ENCODE measurements at places on chromosomes 1 and 21. TPM values are rescaled to one million over a fixed set of nuclear protein-coding genes. Genes with fewer than 3 reads are reported as not detected.

Gene RGSL1
- total RNA-seq = not detected

Gene TEDDM1
- not detected for total RNA-seq

Gene GJB4
- total RNA-seq = not detected

Gene FMN2
- not detected for total RNA-seq

Gene DPT
- total RNA-seq = not detected

Gene PIK3R3
- 1.6 TPM for total RNA-seq

Gene ILDR2
- 3.8 TPM for total RNA-seq

Gene TCHH
- total RNA-seq = not detected

GRCh38 chr1:201288765-201289164, 5.5 kb downstream of the PKP1 start:
- no peak for DNase-seq

GRCh38 chr1:44531785-44532566, 126.9 kb downstream of the RNF220 start:
- DNase-seq = no peak

DNA sequence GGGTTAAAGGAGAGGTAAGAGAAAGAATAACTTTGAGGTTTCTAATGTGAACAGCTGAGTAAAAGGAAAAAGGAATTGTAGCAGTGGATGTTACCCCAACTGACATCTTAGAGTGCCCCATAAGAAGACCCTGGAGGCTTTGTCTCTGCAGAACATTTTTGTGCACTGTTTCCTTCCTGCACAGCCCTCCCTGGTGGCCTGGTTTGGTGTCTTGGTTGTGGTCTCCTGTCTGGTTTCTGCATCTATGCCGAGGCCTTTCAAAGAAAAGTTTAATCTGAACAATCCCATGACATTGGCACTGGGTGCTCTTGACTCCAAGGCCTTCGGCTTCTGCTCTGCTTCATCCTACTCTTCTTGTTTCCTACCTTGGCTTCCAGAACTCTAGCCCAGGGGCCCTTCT, 57.8 kb downstream of the RHOU start:
- no peak for DNase-seq

- DNase-seq = no peak
These were observed 18.6 kb downstream of the MKNK1 start for GRCh38 chr1:46585312-46585938.

DNA sequence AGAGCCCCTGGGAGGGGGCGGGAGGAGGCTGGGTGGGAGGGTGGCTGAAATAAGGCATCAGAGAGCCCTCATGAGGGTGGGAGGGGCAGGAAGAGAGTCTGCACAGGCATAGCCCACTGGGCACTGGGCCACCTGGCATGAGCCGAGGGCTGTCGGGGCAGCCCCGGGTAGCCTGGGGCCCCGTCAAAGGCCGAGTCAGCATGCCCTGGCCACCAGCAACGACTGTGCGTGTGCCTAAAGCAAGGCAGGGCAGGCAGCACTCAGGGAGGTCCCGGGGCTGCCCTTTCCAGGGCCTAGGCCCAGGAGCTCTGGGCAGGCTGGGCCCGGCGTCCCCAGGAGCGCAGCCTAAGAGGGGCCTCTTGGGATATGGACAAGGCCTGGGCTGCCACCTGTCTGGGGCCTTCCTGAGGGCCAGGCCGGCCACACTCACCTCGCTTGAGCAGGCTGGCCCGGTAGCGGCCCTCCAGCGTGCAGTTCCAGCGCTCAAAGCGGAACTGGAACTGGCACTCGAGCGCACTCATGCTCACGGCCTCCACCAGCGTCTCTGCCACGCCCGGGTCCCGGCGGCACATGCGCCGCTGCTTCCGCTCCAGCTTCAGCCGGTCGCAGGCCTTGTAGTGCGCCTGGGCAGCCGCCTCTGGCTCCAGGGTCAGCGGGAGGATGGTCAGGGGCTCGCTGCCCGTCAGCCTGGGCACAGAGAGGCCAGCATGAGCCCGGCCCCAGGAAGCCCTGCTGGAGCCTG, 22.7 kb downstream of the WNT9A start:
- no peak for DNase-seq

DNA sequence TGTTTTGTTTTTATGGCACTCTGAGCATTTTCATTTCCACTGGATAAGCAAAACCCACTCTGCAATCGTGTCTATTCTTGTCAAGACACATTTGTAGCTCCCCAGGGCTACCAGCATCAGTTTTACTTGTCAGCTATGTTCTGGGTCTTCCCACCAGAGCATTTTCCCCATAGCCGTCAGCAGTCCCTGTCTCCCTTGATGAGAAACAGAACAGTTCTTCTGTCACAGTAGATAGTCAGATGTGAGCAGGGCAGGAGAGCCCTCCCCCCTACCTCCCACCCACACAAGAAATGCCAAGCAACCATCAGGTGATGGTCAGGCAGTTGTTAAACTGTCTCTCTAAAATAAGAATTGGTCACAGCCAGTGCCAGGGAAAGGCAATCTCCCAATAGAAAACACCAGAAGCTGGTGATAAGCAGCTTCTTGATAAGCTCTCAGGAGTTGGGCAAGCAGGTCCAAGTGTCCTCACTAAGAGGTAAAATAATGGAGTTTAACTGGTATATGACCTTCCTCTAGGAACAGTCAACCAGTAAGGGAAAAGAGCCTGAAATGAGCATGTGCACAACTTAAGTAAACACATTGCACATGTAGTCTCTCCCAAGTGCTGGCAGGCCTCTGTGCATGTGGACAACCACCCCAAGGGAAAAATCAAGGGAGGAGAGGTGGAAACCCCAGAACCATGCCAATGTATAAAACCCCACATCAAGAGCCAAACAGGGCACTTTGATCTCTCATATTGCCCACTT, 208.2 kb downstream of the S1PR1 start:
- no peak for DNase-seq

- DNase-seq = no peak
These were observed 682.9 kb upstream of the PTBP2 start for GRCh38 chr1:96038636-96039035.

DNA sequence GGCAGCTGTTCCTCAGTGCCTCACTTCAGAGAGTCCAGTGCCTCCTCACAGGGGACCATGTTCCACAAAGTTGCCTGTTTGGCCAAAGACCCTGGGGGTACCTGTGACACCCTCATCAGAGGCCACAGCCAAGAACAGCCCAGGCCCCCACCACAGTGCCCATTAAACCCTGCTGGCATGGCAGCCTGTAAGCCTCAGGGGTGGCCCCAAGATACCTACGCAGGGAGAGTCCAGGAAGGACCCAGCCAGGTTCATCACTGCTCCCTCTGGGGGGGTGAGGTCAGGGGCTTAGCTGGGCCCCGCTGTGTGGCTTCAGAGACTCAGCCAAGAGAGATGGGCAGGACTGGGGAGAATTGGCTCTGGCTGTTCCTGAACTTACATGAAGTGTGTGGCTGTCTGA, 19.1 kb upstream of the PRDM16 start:
- no peak for DNase-seq

DNA sequence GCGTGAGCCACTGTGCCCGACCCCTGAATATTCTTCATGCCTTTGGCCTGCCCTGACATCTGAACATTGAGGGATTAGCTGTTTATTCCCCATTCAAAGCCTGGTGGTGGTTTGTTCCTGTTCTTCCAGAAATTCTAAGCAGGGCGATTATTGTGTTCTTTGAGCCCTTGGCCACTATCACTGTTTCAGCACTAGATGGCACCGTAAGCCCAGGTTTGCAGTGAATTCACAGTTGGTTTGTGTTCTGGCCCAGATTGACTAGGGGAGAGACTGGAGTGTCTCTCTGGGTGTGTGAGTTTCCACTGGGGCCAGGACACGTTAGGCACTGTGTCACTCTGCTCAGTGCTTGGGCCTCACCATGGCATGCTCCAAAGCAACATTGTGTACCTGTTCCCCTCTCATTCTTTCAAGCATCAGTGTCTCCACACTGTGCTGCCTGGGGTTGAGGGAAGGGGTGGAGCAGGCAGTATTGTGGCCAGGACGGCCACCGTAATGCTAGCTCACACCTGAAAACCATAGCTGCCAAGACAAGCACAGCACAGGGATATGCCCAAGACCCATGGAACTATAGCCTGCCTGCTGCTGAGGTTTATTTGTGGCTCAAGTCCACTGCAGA, 52.7 kb downstream of the PKN2 start:
- DNase-seq = no peak

DNA sequence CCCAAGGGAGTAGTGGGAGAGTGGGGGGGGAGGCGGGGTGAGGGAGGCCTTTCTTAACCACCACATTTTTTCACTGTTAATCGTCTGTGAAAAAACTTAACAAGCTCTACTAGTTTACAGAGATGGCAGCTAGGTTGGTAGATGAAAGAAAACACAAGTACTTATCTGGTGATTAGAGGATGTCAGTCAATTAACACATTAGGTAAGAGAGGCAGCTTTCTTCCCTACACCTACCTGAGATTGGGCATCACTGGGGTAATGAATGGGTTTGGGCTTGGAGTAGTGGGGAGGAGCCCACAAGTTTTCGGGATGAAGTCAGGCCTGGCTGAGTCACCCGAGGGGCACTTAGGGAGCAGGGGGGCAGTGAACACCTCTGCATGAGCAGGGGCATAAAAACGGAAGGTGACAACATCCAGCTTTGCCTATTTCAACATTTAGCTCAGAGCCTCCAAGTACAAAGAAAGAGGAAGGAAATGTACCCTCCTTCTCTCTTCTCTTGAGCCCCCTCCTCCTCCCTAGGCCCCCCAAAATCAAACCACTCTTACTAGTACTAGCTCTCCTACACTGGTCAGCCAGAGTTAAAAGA, 2.5 kb downstream of the LBR start:
- no peak for DNase-seq

DNA sequence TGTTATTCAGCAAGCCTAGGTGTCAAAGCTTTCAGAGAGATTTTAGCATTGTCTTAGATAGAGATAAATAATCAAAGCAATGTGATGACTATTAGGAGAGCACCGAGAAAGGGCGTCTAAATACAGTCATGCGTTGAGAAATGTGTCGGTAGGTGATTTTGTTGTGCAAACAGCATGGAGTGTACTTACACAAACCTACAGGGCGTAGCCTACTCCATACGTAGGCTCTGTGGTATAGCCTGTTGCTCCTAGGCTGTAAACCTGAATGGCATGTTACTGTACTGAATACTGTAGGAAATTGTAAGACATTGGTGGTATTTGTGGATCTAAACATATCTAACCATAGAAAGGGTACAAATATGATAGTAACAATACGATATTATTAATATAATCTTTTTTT, 31.8 kb downstream of the KIF1B start:
- no peak for DNase-seq

DNA sequence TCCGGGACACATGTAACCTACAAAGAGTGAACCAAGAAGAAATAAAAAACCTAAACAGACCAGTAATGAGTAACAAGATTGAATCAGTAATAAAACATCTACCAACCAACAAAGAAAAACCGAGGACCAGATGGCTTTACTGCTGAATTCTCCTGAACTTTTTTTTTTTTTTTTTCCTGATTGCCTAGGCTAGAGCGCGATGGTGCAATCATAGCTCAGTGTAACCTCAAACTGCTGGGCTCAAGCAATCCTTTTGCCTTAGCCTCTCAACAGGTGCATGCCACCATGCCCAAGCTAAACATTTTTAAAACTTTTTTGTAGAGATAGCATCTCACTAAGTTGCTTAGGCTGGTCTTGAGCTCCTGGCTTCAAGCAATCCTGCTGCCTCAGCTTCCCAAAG, 11.2 kb upstream of the FGGY start:
- DNase-seq = no peak

- no peak for DNase-seq
These were observed 56.9 kb downstream of the ENAH start for GRCh38 chr1:225595974-225596551.

- DNase-seq = no peak
These were observed 995 bp downstream of the VASH2 start for GRCh38 chr1:212951126-212951946.

DNA sequence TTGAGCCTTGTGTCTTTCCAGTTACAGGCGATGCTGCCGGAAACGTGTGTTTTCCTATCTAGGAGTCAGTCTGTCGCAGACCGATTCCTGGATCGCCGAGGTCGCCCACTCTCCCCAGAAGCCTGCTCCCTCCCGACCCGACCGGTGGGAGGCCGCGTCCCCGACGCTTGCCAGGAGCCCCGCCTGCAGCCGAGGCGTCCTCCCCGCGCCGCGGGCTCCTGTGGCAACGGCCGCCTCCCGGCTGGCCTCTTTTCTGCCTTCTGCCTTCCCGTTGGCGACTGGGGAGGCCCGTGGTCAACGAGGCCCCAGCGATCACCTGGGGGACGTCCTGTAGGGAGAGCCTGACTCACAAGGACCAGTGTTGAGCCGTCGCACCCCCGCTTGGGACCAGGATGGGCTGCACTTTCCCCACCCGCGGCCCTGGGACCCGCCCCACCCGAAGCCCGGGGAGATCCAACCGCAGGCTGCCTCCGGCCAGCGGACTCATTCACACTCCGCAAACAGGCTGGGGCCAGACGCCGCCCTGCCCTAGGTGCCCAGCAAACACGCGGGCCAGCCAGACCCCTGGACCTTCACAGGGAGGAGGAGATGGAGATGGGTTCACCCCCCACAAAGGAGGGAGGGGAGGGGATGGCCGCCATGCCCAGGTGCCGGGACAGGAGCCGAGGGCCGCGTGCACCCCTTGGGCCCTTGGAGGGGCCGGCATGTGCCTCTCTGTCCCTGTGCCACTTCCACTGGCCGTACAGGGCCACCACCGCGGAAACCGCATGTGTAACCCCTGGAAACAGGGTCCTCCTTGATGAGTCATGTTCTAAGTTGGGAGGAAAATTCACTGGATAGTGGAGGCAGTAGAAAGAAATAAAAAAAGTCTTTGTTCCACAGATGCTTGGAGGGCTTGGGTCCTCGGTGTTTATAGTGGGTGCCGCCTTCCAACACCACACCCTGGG, 7.2 kb upstream of the COL6A1 start:
- peak; percentile 14 for DNase-seq

- no peak for DNase-seq
These were observed 124.2 kb downstream of the MRPS6 start for GRCh38 chr21:34197561-34197960.

DNA sequence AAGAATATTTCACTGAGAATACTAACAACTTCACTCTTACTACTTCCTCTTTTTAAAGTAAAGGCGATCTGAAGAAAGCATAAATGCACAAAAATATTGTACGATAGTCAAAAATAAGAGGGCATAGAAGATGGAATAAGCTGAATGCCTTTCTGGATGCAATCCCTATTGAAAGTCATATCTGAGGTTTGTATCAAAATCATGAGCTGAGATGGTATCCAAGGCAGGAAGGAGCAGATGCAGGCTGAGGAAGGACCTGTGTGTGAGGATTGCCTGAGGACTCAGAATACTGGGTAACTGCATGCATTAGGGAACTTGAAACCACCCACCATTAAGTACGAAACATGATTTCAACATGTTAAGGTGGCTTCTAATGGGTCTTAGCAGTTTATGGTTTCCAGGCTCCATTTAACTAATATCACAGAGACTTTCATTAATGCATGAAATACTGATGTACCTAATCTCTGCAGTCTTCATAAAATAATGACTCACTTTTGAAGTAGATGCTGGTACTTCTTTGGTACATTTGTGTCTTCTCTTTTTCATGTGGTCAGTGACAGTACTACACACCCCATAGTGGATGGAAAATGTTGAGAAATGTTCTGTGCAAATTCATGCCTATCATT, 29.6 kb upstream of the RGS1 start:
- DNase-seq = no peak

DNA sequence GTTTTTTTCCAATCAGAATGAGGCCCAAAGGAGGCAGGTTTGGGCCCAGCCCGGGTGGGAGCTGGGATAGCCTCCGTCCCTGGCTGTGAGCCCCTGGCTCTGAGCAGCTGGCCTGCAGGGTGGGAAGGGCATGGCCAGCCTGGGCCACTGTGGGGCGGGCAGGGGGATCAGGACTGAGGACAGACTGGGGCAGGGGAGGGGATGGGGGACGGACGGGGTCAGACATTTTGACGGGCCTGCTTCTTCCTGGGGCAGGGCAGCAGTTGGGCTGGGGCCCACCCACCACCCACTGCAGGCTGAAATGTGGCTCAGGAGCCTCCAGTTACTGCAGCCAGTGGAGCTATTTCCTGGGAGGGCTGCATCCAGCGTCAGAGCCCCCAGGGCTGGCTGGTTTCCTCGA, 2.5 kb upstream of the SLC6A9 start:
- DNase-seq = no peak

Measured in activated T-cell treated with anti-CD3 and anti-CD28 coated beads, Interleukin-2, amount 50 U/mL, for 4 hours (primary cell).